Mammary microvascular endothelial cell (primary cell): ENCODE measurements at places on chromosomes 1 and 21. TPM values are rescaled to one million over a fixed set of nuclear protein-coding genes. Genes with fewer than 3 reads are reported as not detected.

Gene ZMPSTE24
- total RNA-seq, result 42.9 and 43.0 TPM in 2 replicates

Gene FCN3
- 0.64 and 2.3 TPM in 2 replicates for total RNA-seq

Gene LGR6
- total RNA-seq, result not detected in 2 replicates

Gene DMBX1
- not detected in 2 replicates for total RNA-seq

Gene TBX19
- total RNA-seq, result 0.40 and 0.69 TPM in 2 replicates

Gene CCDC27
- total RNA-seq, result not detected in 2 replicates

Gene GBP6
- not detected in 2 replicates for total RNA-seq

Gene ATXN7L2
- 0.93 and 3.2 TPM in 2 replicates for total RNA-seq

Gene KCNA3
- total RNA-seq, result not detected in 2 replicates
